ENCODE measurements at places on chromosomes 11 and 22. TPM values are rescaled to one million over a fixed set of nuclear protein-coding genes. Genes with fewer than 3 reads are reported as not detected.

DNA sequence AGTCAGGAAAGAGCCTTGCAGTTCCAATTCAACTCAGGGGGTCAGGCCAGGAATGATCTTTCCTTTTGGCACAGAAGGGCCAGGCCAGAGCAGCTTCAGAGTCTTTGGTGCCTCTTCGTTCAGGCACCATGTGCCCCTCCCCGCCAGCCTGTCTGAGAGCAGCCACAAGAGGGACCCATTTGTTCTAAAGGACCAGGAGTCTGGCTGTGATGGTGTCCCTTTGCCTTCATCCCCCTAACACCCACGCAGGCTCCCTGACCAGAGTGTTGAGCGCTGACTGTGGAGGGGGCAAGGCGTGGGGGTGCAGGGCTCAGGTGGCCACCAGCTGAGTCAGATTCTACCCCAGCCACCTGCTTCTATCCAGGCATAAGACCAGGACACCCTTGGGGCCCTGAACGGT is 156.4 kb downstream of the TTC17 start:
- no peak overlapping the region for H3K4me3 ChIP-seq
- H3K27ac ChIP-seq = no peak overlapping the region
- no peaks in the 10 kb centered on the region for H3K27me3 ChIP-seq
- peak; percentile 31 for DNase-seq
- H3K36me3 ChIP-seq = no peaks in the 10 kb centered on the region
- no peaks in the 10 kb centered on the region for H3K4me1 ChIP-seq

- H3K27me3 ChIP-seq = no peaks in the 10 kb centered on the region
- DNase-seq = no peak
- H3K4me3 ChIP-seq = no peak overlapping the region
- H3K4me1 ChIP-seq = peaks cover 20% of the 10 kb centered on the region
- H3K36me3 ChIP-seq = peaks cover 3% of the 10 kb centered on the region
These were observed 56.6 kb downstream of the ARHGEF12 start for GRCh38 chr11:120392793-120393192.

DNA sequence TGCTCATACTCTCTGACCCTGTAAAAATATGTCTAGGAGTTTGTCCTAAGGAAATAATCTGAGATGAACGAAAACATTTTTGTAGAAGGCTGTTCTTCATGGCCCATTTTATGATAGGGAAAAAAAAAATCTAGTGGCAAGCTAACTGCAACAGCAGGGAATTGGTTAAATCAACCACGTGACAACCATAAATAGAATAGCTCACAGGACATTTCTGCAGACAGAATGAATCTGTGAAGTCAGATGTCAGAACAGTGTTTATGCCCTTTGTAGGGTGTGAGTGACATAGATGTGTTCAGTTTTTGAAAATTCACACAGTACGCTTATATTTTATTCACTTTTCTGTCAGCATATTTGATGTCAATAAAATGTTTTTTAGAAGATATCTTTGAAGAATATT is 16.1 kb downstream of the ARHGAP1 start:
- H3K4me1 ChIP-seq = peaks cover 4% of the 10 kb centered on the region
- H3K27me3 ChIP-seq = no peaks in the 10 kb centered on the region
- H3K27ac ChIP-seq = no peak overlapping the region
- DNase-seq = no peak
- no peak overlapping the region for H3K4me3 ChIP-seq

Gene FZD4
- polyA plus RNA-seq = 0.93 TPM

Gene TALDO1
- polyA plus RNA-seq = 103 TPM

Gene GGT1
- polyA plus RNA-seq = 1.8 TPM

DNA sequence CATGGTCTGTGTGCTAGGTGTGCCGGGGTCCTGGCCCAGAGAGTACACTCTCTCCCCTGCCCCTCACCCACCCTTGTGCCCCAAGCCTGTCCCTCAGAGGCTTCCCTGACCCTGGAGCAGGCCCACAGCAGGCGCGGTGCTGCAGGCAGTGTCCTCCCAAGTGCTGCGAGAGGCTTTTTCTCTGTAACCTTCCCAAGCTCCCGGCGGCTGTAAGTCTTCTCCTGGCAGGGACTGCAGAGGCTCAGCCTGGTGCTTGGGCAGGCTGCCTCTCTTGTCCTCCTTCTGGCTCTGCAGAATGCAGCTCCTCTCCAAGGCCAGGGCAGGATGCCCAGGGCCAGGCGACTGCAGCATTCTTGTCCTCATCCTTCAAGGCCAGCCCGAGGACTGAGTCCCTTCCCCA is 15.9 kb downstream of the RFPL1 start:
- H3K27me3 ChIP-seq = no peaks in the 10 kb centered on the region
- peaks cover 4% of the 10 kb centered on the region for H3K4me1 ChIP-seq
- H3K4me3 ChIP-seq = no peak overlapping the region

DNA sequence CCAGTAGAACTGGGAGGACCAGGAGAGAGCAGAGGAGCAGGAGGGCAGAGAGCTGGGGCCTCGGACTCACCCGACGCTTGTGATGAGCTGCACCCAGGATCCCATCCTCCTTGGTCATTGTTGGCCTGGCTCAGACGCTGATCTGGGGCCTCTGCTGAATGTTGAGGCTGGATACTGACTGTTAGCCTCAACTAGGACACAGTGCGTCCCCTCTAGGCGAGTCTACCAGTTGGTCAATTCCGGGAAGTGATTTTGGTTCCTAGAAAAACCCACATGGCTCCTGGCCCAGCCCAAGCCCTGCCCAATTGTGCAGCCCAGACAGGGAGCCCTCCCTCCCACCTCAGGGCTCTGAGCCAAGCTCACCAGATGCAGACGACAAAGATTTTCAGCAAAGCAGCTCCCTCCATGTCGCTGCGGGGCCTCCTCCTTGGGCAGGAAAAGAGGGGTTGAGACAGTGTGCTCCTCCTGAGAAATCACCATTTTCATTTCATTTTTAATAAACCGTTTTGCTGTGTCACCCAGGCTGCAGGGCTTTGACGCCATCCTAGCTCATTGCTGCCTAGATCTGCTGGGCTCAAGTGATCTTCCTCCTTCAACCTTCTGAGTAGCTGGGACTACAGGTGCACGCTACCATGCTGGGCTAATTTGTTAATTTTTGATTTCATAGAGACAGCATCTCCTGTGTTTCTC is at the start of gene APOL4:
Gene APOL4, minus strand, starts transcription at position 180 of the 690 bp plus-strand sequence. Its CDS starts 75 bp downstream, at position 105.
- H3K4me3 ChIP-seq = peak within 1 kb of the TSS; percentile 38
- H3K27me3 ChIP-seq = no peaks in the 10 kb centered on the region
- peaks cover 10% of the 10 kb centered on the region for H3K4me1 ChIP-seq
- H3K27ac ChIP-seq = peak within 1 kb of the TSS; percentile 92
- no peaks in the 10 kb centered on the region for H3K36me3 ChIP-seq

GRCh38 chr11:46357483-46357936 is 10.2 kb downstream of the DGKZ start:
- no peak overlapping the region for H3K27ac ChIP-seq
- no peak overlapping the region for H3K4me3 ChIP-seq
- H3K27me3 ChIP-seq = no peaks in the 10 kb centered on the region
- H3K4me1 ChIP-seq = peaks cover 17% of the 10 kb centered on the region
- no peak for DNase-seq

DNA sequence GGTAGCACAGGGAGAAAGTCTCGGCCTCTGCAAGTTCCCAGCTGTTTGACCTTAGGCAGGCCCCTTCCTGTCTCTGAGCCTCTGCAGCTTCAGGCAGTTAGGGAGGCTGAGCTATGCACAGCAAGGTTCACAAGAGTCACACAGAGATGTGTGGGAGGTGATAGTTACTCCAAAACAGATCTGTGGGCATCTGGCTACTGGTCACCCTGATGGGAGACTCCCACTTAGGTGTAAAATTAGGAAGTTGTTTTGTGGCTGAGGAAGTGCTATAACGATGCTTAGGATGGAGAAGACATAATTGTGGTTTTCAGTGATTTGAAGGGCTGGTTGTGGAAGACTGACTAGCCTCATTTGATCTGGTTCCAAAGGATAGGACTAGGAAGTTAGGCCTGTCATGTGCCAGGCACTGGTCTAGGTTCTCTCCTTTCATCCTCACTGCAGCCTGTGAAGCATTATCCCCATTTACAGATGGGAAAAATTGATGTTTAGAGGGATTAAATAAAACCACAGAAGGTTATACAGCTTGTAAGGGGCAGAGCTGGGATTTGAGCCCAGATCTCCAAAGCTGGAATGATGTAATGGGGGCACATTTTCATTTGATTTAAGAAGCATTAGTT is 13.5 kb downstream of the ACO2 start:
- no peak for DNase-seq
- no peaks in the 10 kb centered on the region for H3K36me3 ChIP-seq
- H3K27ac ChIP-seq = no peak overlapping the region
- H3K4me1 ChIP-seq = no peaks in the 10 kb centered on the region
- H3K27me3 ChIP-seq = no peaks in the 10 kb centered on the region
- no peak overlapping the region for H3K4me3 ChIP-seq

Gene ESAM
- 1.3 TPM for polyA plus RNA-seq

Gene ARHGAP8
- polyA plus RNA-seq = 0.05 TPM

Gene SHANK2
- polyA plus RNA-seq = 0.03 TPM

DNA sequence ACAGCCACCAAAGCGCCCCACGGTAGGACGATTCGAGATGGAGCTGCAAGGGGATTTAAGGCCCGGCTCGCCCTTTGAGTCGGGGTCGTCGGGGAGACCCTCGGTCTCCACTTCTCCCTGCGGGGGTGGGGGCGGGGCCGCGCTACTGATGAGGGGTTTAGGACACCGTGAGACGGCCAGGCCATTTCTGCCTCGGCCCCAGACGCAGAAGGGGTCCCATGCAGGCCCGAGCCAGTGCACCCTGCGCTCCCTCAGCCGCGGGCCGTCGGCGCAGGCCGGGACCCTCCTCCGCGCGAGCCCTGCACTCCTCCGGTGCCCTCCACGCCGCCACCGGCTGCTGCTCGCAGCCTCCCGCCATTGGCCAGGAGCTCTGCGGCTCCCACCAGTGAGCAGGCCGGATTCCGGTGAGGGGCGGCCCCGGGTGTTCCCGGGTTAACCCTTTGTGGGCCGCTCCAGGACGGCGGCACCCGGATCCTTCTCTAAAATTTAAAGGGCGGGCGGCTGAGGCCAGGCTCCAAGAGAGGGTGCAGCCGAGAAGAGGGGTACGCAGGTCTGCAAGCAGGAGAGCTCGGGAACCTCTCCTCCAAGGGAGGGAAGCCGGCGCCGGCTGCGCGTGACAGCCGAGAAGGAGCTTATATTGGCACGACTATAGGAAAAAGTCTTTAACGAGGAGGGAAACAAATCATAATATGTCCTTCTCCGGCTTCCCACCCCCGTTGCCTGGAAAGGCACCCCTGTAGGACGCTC is 18.0 kb downstream of the CREB3L1 start:
- H3K36me3 ChIP-seq = peaks cover 8% of the 10 kb centered on the region
- H3K4me1 ChIP-seq = peaks cover 18% of the 10 kb centered on the region
- H3K27me3 ChIP-seq = no peaks in the 10 kb centered on the region
- peak; percentile 99 for DNase-seq
- H3K27ac ChIP-seq = peak overlapping the region; percentile 95

GRCh38 chr11:118574636-118575035 is 2.4 kb downstream of the ARCN1 start:
- no peak for DNase-seq
- H3K36me3 ChIP-seq = peaks cover 14% of the 10 kb centered on the region
- H3K4me3 ChIP-seq = peak overlapping the region; percentile 85
- H3K27me3 ChIP-seq = no peaks in the 10 kb centered on the region
- H3K4me1 ChIP-seq = peaks cover 12% of the 10 kb centered on the region

Gene OR56A1
- polyA plus RNA-seq = not detected

- no peak for DNase-seq
- H3K4me3 ChIP-seq = no peak overlapping the region
- H3K4me1 ChIP-seq = no peaks in the 10 kb centered on the region
- no peak overlapping the region for H3K27ac ChIP-seq
- H3K27me3 ChIP-seq = peaks cover 18% of the 10 kb centered on the region
These were observed 2.8 kb upstream of the CABP7 start for GRCh38 chr22:29716814-29717545.

GRCh38 chr11:130997278-130997677 is 81.0 kb upstream of the SNX19 start:
- H3K36me3 ChIP-seq = no peaks in the 10 kb centered on the region
- no peaks in the 10 kb centered on the region for H3K27me3 ChIP-seq
- H3K27ac ChIP-seq = no peak overlapping the region

GRCh38 chr22:50123119-50123518 is 33.3 kb downstream of the MOV10L1 start:
- no peak for DNase-seq
- no peaks in the 10 kb centered on the region for H3K36me3 ChIP-seq
- no peaks in the 10 kb centered on the region for H3K27me3 ChIP-seq
- no peak overlapping the region for H3K27ac ChIP-seq
- H3K4me3 ChIP-seq = no peak overlapping the region
- H3K4me1 ChIP-seq = peaks cover 4% of the 10 kb centered on the region

GRCh38 chr11:17798253-17798652 is 63.7 kb downstream of the KCNC1 start:
- H3K4me3 ChIP-seq = no peak overlapping the region
- H3K27ac ChIP-seq = no peak overlapping the region
- no peaks in the 10 kb centered on the region for H3K36me3 ChIP-seq
- no peaks in the 10 kb centered on the region for H3K27me3 ChIP-seq
- DNase-seq = no peak

DNA sequence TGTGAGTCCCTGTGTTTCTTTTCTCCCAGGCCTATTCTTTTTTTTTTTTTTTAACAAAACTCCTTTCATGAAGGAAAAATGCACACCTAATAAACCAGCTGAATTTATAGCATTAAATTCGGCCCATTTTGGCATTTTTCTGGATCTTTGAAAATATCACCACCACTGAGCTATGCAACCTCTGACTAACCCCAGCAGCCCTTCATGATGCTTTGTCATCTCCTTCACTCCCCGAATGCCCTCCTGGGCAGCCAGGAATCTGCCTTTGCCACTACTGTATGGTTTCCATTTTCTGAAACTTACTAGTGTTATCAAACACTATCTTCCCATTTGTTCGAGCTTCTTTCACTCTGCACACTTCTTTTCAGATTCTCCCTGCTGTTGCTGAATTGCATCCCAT is 97.9 kb downstream of the ZNF280B start:
- no peak overlapping the region for H3K27ac ChIP-seq
- no peak overlapping the region for H3K4me3 ChIP-seq
- peaks cover 13% of the 10 kb centered on the region for H3K27me3 ChIP-seq
- no peak for DNase-seq
- H3K36me3 ChIP-seq = no peaks in the 10 kb centered on the region

GRCh38 chr11:95790933-95791708 is 823 bp downstream of the CEP57 start:
- DNase-seq = peak; percentile 18
- H3K36me3 ChIP-seq = peaks cover 15% of the 10 kb centered on the region
- H3K4me1 ChIP-seq = peaks cover 33% of the 10 kb centered on the region
- H3K4me3 ChIP-seq = peak overlapping the region; percentile 96
- H3K27ac ChIP-seq = peak overlapping the region; percentile 97
- H3K27me3 ChIP-seq = no peaks in the 10 kb centered on the region

Data from SK-N-SH (cell line).